ENCODE measurements at places on chromosomes 7 and 10.

GRCh38 chr7:26485367-26485934 lies 193.8 kb downstream of the SNX10 start:
- DNase-seq = no peak

DNA sequence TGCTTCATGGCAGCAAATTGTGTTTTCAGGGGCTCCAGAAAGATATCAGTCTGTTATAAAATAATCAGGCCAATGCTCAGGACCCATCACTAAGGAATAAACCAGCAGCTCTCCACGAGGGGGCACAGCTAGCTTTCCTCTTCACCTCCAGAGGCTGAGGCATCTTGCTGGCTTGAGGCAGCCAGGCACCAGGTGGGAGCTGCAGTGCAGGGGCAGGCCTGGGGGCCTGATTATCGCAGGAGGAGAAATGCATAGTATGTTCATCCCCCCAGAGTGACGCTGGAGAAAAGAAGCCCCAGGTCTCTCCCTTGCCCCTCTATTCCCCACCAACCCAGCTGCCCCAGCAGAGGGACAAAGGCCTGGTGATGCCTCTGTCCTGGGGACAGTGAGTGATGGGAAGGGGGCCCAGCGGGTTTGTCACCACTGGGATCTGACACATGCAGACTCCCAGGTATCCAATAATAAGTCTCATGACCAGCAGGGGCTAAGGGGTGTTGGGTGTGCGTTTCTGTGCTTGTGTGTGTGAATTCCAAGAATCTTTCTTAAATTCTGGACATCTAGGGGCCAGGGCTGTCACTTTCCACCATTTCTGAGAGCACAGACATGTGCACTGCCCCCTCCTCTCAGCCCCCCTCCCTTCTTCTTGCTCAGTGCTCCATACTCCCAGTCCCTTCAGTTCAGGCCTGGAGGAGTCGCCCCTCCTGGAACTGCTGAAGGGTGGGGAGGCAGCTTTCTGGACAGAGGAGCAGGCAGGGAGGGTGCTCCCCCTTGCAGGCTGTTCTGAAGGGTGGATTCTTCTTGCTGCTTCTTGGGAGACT lies 128.1 kb upstream of the FAM20C start:
- DNase-seq = peak; percentile 50

DNA sequence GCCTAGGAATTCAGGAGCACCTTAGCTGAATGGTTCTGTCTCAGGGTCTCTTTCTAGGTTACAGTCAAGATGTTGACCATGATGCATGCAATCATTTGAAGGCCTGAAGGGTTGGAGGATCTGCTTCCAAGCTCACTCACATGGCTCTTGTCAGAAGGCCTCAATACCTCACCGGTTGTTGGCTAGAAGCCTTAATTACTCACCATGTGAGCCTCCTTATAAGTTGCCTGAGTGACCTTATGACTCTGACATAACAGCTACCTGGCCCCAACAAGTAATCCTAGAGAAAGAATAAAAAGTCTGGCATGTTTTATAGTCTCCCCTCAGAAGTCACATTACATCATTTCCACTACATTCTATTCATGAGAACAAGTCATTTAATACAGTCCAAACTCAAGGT lies 3.4 kb upstream of the C1GALT1 start:
- DNase-seq = no peak

DNA sequence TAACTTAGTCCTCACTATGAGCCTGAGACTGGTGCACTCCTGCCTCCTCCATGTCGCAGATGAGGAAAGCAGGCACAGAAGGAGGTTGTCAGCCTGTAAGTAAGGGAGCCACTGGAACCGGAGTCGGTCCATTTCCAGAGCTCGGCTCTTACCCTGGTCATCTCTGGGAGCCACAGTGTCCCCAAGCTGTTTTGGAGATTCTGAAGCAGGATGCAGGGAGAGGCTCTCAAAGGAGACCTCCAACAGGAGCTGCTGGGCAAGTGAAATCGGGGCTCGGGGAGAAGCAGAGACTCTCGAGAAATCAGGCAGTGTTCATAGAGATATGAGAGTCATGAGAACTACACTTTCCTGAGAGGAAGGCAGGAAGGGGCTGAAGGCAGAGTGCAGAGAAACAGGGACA lies 39.0 kb downstream of the VSTM4 start:
- no peak for DNase-seq

GRCh38 chr7:122064971-122065370 lies 79.1 kb downstream of the AASS start:
- no peak for DNase-seq
